Endothelial cell (in vitro differentiated cells): ENCODE measurements at places on chromosomes 16 and 17.
A peak's percentile ranks its signal among the peaks of the same experiment; 100 is the strongest.

DNA sequence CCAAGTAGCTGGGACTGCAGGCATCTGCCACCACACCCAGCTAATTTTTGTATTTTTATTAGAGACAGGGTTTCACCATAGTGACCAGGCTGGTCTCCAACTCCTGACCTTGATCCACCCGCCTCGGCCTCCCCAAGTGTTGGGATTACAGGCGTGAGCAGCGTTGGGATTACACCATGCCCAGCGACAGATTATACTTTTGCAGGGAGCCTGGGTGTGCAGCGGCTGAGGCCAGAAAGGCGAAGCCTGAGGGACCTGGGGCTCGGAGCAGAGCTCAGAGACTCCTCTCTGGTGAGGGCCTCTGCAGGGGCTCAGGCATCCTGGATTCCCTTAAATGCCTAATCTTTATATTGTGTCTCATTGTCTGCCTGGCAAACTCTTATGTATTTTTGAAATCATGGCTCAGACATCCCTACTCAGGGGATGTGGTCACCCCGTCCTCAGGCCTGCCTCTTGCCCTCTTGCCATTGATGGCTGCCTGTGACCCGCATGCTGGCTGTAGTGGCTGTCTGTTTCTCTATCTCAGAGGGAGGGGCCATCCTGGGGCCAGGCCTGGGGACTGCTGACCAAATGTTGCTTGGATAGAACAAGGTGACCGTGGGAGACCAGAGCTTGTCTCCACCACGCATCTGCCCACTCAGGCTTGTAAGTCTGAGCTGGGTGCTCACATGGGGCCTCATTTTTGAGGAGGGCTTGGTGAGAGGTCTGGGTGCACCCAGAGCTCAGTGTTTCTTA is 42.6 kb downstream of the B9D1 start:
- H3K4me3 ChIP-seq = no peak overlapping the region
- no peak for DNase-seq
- H3K4me1 ChIP-seq = peaks cover 22% of the 10 kb centered on the region
- no peak overlapping the region for H3K27ac ChIP-seq
- H3K36me3 ChIP-seq = peaks cover 38% of the 10 kb centered on the region

DNA sequence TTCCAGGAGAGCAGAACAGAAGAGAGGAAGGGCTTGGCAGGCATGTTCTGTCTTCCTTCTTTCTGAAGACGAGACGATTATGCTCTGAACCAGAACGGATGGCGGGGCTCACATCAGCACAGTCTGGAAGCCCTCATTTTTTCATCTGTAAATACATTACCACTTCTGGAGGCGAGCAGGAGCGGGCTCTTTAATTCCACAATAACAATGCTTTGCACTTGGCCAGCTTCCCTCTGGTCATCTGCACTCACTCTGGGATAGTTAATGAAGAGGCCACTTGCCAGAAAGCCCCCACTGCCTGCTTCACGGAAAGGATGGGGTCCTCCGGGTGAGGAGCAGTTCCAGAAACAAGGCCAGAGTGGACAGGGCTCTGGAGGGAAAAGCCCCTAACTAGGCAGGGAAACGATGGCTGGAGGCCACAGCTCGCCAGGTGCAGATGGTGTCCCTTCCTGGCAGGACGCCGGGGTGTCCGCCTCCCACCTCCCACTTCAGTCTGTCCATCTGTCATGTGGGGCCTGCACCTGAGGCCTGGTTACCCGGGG is 13.1 kb upstream of the BCAR1 start:
- no peak for DNase-seq
- H3K4me3 ChIP-seq = peak overlapping the region; percentile 93
- H3K36me3 ChIP-seq = peaks cover 16% of the 10 kb centered on the region
- peaks cover 20% of the 10 kb centered on the region for H3K27me3 ChIP-seq
- peak overlapping the region; percentile 93 for H3K27ac ChIP-seq

- H3K27ac ChIP-seq = no peak overlapping the region
- no peaks in the 10 kb centered on the region for H3K4me1 ChIP-seq
- peaks cover 2% of the 10 kb centered on the region for H3K27me3 ChIP-seq
- no peaks in the 10 kb centered on the region for H3K36me3 ChIP-seq
- no peak overlapping the region for H3K4me3 ChIP-seq
Observed at GRCh38 chr16:9225527-9226316, 134.3 kb downstream of the HAPSTR1 start.

GRCh38 chr16:86042996-86043725 is 144.2 kb downstream of the IRF8 start:
- H3K36me3 ChIP-seq = no peaks in the 10 kb centered on the region
- H3K27ac ChIP-seq = no peak overlapping the region
- no peak overlapping the region for H3K4me3 ChIP-seq
- H3K4me1 ChIP-seq = peaks cover 17% of the 10 kb centered on the region
- peaks cover 12% of the 10 kb centered on the region for H3K27me3 ChIP-seq
- no peak for DNase-seq

- peak overlapping the region; percentile 38 for H3K4me3 ChIP-seq
- H3K36me3 ChIP-seq = peaks cover 27% of the 10 kb centered on the region
- H3K27me3 ChIP-seq = peaks cover 9% of the 10 kb centered on the region
- H3K27ac ChIP-seq = peak overlapping the region; percentile 30
Observed at GRCh38 chr17:49217651-49218413, 7.3 kb downstream of the ABI3 start.

DNA sequence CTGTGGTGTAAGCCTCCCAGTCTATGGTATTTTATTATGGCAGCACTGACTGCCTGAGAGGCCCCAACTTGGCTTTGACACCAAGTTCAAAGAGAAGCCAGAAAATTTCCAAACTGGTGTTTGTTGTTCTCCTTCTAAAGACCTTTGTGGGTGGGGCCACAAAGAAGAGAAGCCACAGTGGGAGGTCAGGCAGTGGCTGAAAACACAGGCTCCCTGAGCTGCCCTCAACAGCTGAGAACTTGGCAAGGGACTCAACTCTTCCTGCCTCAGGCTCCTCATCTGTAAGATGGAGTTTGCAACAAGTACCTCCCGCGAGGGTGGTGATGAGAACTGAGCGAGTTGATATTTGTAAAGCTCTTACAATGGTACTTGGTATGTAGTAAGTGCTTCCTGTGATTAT is 18.2 kb downstream of the CES5A start:
- H3K36me3 ChIP-seq = no peaks in the 10 kb centered on the region
- H3K4me1 ChIP-seq = no peaks in the 10 kb centered on the region
- H3K27ac ChIP-seq = no peak overlapping the region
- no peak for DNase-seq
- no peak overlapping the region for H3K4me3 ChIP-seq

- H3K4me3 ChIP-seq = no peak overlapping the region
- peaks cover 31% of the 10 kb centered on the region for H3K4me1 ChIP-seq
- peaks cover 5% of the 10 kb centered on the region for H3K36me3 ChIP-seq
- H3K27me3 ChIP-seq = peaks cover 6% of the 10 kb centered on the region
- no peak for DNase-seq
Observed at GRCh38 chr17:42284566-42284965, 3.7 kb upstream of the STAT5A start.

DNA sequence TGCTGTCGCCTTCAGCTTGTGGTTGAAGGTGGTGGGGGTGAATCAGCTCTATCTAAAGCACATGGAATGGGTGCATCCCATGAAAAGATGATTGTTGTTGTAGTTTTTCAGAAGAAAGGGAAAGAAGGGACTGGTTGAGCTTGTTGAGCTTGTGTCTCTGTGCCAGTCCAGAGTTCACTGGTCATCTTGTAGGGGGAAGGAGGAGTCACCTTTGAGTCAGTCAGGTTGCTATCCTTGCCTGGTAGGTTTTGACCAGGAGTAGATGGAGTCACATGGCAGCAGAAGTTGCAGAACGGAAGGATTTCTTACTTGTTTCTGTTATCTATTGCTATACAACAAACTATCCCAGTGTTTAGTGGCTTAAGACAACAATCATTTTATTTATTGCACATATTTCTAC is 73.3 kb downstream of the PLCG2 start:
- peaks cover 4% of the 10 kb centered on the region for H3K4me1 ChIP-seq
- DNase-seq = no peak
- H3K27me3 ChIP-seq = no peaks in the 10 kb centered on the region
- H3K4me3 ChIP-seq = no peak overlapping the region
- H3K27ac ChIP-seq = no peak overlapping the region

GRCh38 chr17:33567223-33567622 is 274.1 kb upstream of the ASIC2 start:
- H3K4me3 ChIP-seq = no peak overlapping the region
- no peaks in the 10 kb centered on the region for H3K36me3 ChIP-seq
- no peak for DNase-seq
- peaks cover 2% of the 10 kb centered on the region for H3K27me3 ChIP-seq
- H3K4me1 ChIP-seq = no peaks in the 10 kb centered on the region

- no peak for DNase-seq
- no peak overlapping the region for H3K4me3 ChIP-seq
- H3K4me1 ChIP-seq = no peaks in the 10 kb centered on the region
- H3K36me3 ChIP-seq = peaks cover 29% of the 10 kb centered on the region
- no peak overlapping the region for H3K27ac ChIP-seq
- H3K27me3 ChIP-seq = peaks cover 7% of the 10 kb centered on the region
Observed at GRCh38 chr16:30669903-30670824, 11.9 kb downstream of the FBRS start.

- DNase-seq = no peak
- no peaks in the 10 kb centered on the region for H3K36me3 ChIP-seq
- no peak overlapping the region for H3K27ac ChIP-seq
- no peak overlapping the region for H3K4me3 ChIP-seq
Observed at GRCh38 chr17:50935221-50935995, 69.3 kb upstream of the TOB1 start.

GRCh38 chr16:57331355-57331754 is 27.2 kb upstream of the CCL22 start:
- no peak overlapping the region for H3K4me3 ChIP-seq
- H3K36me3 ChIP-seq = no peaks in the 10 kb centered on the region
- H3K4me1 ChIP-seq = no peaks in the 10 kb centered on the region
- DNase-seq = no peak
- H3K27me3 ChIP-seq = peaks cover 2% of the 10 kb centered on the region
- H3K27ac ChIP-seq = no peak overlapping the region

DNA sequence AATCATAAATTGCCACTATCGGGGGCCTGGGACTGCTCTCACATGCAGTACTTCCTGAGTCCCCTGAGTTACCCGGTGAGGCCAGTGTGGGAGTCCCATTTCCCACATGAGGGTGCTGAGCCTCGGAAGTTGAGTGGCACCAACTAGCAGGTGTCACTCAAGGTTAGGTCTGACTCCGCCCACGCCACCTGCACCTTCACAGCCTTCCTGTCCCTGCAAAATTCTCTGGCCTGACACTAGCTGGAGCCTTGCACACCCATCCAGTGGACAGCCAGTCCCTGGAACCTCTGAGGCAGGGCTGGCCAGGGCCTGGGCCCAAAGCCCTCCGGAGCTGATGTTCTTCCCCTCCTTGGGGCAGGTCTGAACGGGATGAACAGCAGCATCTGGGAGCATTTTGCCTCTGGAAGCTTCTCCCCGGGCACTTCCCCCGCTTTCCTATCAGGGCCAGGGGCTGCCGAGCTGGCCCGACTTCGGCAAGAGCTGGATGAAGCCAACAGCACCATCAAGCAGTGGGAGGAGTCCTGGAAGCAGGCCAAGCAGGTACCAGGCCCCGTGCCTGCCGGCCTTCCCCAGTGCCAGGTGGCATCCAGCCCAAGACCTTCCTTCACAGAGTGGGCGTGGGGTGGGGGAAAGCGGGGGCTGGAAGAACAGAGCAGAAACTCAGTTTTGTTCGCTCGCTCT is 21.9 kb downstream of the UNC13D start:
- DNase-seq = no peak
- H3K27me3 ChIP-seq = peaks cover 4% of the 10 kb centered on the region
- no peaks in the 10 kb centered on the region for H3K4me1 ChIP-seq
- no peak overlapping the region for H3K27ac ChIP-seq

GRCh38 chr16:6645768-6646568 is 686.7 kb upstream of the RBFOX1 start:
- no peaks in the 10 kb centered on the region for H3K4me1 ChIP-seq
- H3K27me3 ChIP-seq = no peaks in the 10 kb centered on the region
- no peaks in the 10 kb centered on the region for H3K36me3 ChIP-seq
- H3K4me3 ChIP-seq = no peak overlapping the region
- no peak overlapping the region for H3K27ac ChIP-seq
